ENCODE measurements at places on chromosomes 7 and 10. TPM values are rescaled to one million over a fixed set of nuclear protein-coding genes. Genes with fewer than 3 reads are reported as not detected.

Gene PDK4
- total RNA-seq = 4.8 TPM

Gene GRID2IP
- 1.3 TPM for total RNA-seq

GRCh38 chr10:110797416-110797815 lies 74.3 kb upstream of the PDCD4 start:
- no peak for DNase-seq
- H3K27me3 ChIP-seq = no peaks in the 10 kb centered on the region
- H3K4me1 ChIP-seq = no peaks in the 10 kb centered on the region
- H3K36me3 ChIP-seq = no peaks in the 10 kb centered on the region
- H3K4me3 ChIP-seq = no peak overlapping the region

DNA sequence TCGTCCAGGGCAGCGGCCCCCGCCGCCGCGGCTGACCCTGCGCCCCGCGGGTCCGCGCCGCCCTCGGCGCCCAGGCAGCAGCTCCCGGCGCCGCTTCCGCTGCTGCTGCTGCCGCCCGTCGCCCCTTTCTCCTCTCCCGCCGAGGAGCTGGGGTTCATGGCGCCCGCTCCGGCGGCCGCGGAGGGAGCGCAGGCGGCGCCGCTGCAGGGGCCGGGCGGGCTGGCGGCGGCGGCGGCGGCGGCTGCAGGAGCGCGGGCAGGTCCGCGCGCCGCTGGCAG lies 286 bp downstream of the DGKI start:
- no peak for DNase-seq
- H3K27me3 ChIP-seq = no peaks in the 10 kb centered on the region
- H3K4me1 ChIP-seq = no peaks in the 10 kb centered on the region
- no peak overlapping the region for H3K27ac ChIP-seq
- H3K4me3 ChIP-seq = no peak overlapping the region

GRCh38 chr10:133040198-133040597 lies 47.5 kb upstream of the ADGRA1 start:
- peaks cover 79% of the 10 kb centered on the region for H3K27me3 ChIP-seq
- H3K36me3 ChIP-seq = no peaks in the 10 kb centered on the region
- H3K4me3 ChIP-seq = no peak overlapping the region
- no peak overlapping the region for H3K27ac ChIP-seq
- no peak for DNase-seq

GRCh38 chr10:97542169-97543024 lies 30.2 kb upstream of the ANKRD2 start:
- DNase-seq = peak; percentile 82
- peak overlapping the region; percentile 80 for H3K27ac ChIP-seq
- no peaks in the 10 kb centered on the region for H3K27me3 ChIP-seq
- H3K4me1 ChIP-seq = peaks cover 50% of the 10 kb centered on the region
